Stimulated activated CD8-positive, alpha-beta memory T cell treated with anti-CD3 and anti-CD28 coated beads, Interleukin-4, amount 100 ng/mL, for 48 hours (primary cell): ENCODE measurements at places on chromosomes 13 and 19.
A peak's percentile ranks its signal among the peaks of the same experiment; 100 is the strongest.

GRCh38 chr13:77619655-77620054, 77.8 kb upstream of the SLAIN1 start:
- DNase-seq: no peak

DNA sequence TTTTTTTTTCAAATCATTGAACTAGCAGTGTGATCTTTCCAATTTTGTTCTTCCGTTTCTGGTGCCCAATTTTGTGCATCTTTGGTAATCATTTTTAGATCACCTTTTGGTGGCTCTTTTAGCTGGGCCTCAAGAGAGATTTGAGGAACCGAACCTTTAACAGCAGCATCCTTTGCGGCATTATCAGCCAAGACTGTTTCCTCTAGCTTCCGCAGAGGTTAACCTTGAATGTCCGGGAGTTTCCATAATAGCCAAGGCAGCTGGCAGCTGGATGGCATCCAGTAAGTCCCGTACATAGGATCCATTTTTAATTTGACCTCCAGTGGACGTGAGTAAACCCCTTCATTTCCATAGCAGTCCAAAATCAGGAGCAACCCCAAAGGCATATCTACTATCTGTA, 9.6 kb downstream of the IRGC start:
- no peak for DNase-seq

GRCh38 chr13:52161181-52161646, 1.8 kb upstream of the NEK3 start:
- DNase-seq: no peak

DNA sequence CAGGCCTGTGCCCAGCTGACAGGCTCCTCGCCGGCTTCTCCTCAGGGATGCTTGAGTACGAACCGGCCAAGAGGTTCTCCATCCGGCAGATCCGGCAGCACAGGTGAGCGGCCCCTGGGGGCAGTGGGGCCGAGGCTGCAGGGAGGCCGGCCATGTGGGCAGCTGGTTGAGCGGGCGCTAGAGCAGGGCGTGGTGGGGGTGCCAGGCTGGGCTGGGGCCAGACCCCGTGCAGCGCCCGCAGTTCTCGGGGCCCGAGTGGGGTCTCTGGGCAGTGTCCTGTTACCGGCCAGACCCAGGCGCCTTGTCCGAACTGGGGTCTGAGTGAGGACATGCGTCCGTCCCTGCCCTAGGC, 15.9 kb downstream of the CBARP start:
- no peak for DNase-seq

DNA sequence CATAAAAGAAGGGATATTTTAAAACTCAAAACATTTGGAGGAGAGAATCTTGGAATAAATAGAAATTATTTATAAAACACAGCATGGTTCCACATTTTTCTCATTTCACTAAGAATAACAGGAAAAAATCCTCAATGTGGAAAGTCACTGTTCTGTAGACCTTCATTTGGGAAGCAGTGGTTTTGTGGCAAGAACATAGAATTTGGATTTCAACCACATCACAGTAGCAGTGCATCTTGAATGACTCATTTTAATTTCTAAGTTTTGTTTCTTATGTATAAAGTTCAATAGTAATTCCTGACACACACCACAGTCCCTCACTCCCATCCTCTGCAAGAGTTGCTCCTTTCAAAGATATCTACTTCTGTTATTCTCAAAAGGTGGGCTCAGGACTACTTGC, 264.0 kb downstream of the ENOX1 start:
- DNase-seq: no peak

DNA sequence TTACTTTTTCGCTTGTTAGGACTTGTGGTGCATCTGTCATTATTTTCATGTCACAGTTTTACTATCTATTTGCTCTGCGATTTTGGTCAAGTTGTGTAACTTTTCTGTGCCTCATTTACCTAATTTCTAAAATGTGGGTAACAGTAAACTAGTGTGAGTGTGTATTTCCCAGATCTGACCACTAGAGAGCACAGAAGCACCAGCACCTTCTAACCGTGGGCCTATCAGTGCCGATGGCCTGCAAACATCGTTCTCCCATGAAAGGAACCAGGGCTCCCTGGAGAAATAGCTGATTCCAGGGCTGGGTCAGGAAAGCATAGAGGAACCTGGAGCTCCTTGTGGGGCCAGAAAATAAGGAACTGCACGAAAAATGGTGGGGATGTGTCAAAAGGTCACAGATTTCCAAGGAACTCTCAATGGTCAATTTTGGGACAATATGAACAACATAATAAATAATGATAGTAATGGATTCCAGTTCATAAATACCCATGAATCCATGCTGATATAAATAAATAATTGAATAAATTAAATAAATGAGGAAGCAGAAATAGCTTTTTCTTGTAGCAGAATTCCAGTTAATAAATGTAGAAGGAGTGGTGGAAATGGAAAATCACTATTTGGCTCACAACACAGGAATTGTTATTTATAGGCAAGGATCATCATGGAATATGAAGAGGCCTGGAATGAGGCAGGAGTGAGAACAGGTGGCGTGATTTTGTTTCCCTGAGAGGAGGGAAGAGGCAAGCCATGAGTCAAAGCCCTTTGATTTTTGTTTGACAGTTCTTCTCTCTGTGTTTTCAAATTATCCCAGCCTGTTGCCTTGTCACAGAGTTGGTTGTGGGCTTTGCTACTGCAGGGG, 31.1 kb downstream of the CEACAM8 start:
- DNase-seq: peak; percentile 30

DNA sequence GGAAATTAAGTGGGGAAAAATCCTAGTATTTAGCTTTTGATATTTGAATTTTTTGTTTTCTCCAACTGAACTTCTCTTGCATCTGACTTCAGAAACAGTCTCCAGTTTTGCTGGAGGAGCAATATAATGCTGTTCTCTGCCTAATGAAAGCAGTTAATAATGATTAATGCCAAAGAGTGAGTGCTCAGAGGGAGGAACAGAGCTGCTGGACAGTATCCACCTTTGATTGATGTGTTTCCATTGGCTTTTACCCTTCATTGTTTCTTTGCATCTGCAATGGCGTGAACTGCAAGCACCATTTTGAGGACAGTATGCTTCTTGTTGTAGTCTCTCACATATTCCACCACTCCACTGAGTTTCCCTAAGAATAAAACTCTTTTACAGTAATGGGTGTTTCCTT, 193.4 kb downstream of the ITGBL1 start:
- no peak for DNase-seq

GRCh38 chr13:99959540-99960230, 11.9 kb downstream of the ZIC5 start:
- no peak for DNase-seq

DNA sequence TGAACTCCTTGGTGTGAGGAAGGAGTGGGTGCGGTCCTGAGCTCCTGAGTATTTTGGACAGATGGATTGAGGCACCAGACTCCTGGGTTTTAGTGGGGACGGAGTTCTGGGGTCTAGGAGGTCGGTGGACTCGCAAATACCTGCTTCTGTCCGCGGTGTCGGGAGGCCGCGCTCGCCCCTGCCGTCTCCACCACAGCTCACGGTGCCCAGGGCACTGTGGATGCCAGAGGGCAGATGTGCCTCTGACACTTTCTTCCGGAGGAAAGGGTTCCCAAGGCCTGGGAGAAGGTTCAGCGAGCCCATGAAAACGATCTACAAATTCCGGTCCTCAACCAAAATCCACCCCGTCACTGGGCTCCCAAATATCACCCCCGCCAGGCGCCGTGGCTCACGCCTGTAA, 3.3 kb downstream of the TULP2 start:
- no peak for DNase-seq

DNA sequence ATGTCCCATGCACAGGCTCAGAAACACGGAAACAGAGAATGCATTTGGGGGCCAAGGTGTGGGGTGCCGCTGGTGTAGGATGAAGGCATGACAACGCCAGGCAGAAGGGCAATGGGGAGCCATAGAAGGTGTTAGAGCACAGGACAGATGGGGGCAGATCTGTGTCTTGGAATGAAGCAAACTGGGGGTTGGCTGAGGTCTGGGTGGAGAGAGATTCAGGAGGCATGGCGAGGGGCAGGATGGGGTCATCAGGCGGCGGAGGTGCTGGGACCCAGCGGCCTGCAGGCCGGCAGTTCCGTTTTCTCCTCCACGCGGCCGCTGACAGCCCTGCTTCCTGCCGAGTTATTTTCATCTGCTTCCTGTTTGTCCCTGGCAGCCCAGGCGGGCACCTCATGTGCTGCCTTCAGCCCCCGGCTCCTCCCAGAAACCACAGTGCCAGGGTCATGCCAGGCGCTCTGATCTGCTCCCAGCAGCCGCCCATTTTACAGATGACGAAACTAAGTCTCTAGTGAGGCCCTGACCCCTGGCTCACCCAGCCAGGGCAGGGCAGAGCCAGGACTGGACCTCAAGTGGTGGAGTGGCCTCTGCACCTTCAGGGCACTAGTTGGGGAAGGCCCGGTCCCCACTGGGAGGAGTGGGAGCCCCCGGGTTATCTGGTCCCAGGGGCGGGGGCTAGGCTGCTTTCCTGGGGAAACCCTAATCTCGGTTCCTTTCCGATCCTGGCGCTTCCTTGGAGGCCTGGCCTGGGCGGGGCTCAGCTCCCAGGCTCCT, 2.2 kb downstream of the ARHGAP45 start:
- peak; percentile 71 for DNase-seq

DNA sequence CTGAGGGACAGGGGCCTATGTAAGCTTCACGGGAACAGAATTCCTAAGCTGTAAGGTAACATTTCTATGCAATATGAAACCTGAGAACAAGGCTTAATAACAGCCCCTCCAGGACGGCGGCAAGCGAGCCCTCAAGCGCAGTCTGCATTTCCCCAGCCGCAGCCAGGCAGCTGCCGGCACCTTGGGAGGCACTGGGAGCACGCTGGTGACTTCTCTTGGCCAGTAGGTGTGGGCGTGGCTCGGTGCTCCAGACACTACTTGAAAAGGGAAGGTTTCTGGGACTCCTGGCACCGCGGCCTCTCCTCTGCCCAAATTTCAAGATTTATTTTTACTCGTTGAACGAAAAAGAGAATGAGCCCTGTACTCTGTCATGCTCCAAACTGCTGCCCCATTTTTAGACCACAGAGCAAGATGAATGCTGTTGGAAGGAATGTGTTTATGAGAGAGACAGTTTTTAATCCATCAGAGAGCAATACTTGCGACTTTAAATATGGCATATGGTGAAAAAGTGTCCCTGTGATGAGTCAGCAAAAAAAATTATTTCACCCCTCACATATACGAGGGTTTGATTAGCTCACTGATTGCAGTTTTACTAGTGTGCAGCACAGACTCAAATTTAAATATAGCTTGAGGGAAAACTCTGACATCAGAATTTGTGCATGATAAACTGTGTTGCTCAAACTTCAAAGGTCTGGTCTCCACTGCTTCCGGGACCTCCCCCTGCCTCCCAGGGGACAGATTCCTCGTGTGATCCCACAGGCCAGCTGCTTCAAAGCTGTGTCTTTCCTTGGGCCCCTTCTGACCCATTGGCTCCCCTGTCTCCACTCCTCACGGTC, 81.2 kb downstream of the COL4A2 start:
- DNase-seq: no peak

- DNase-seq: peak; percentile 34
Measured at GRCh38 chr19:11460207-11460606, 20.6 kb downstream of the ELAVL3 start.

DNA sequence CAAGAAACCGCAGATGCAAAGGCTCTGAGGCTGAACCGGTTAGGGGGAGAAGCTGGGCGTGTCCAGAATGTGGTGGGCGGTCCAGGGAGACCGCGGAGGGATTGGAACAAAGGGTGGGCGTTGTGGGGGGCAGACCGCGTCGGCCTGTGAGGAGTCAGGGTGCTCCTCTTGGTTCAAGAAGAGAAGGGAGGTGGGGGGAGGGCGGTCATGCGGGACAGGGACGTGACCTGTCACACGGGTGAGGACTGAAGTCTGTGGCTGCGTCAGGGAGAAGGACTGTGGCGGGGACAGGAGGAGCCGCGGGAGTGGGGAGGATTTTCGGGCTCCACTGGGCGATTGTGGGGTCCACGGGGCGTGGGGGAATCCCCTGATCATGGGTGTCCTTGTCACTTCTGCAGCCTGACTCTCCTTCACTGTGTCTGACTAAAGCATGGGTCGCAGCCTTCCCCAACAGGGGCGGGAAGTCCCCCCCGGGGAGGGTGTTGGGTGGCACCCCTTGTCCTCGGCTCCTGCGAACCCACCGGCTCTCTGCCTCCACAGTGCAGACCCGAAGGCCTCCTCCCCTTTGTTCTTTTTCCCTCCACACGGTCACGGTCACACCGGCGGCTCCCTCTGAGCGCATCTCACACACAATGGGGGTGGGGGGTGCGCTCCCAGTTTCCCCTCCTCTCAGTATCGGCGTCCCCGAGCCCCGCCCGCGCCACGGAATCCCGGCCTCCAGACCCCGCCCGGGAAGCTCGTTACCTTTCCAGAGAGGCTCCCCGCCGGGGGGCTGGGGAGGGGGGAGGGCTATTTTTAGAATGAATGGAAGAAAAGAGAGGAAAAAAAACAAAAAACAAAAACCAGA, 16.4 kb upstream of the KCNN1 start:
- DNase-seq: peak; percentile 50

- DNase-seq: peak; percentile 58
Measured at GRCh38 chr19:41957838-41958366, 1.2 kb downstream of the RABAC1 start.

DNA sequence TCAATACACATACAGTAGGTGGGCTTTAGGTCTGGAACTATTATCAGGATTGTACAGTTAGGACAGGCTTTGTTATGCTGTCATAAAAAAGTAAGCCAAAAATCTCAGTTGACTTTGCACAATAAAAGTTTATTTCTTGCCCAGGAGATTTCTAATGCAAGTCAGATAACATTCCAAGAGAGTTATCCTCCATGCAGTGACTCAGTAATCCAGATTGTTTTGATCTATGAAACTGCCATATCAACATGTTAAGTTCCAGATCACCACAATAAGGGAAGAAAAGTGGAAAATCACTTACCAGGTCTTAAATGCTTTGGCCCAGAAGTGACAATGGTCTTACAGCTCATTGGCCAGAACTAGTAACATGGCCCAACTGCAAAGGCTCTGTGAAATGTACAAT, 636.2 kb upstream of the KLF12 start:
- DNase-seq: no peak

DNA sequence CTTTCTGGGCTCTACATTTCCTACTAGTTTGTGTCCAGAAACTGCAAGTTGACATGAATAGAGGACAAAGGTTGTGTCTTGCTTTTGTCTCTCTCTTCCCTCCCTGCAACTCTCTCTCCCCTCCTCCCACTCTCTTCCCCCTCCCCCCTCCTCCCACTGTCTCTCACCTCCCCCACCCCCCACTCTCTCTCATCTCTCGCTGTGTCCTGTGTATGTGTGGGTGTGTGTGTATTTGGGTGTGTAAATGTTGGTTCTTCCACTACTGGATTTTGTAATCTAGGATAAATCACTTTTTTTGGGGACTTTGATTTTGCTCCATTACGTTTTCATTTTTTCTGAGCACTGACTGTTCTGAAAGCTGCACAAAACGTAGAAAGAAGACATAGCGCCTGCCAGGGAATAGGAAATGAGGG, 48.4 kb downstream of the AKAP11 start:
- no peak for DNase-seq

GRCh38 chr19:30084390-30084819, 142.4 kb downstream of the URI1 start:
- DNase-seq: no peak

DNA sequence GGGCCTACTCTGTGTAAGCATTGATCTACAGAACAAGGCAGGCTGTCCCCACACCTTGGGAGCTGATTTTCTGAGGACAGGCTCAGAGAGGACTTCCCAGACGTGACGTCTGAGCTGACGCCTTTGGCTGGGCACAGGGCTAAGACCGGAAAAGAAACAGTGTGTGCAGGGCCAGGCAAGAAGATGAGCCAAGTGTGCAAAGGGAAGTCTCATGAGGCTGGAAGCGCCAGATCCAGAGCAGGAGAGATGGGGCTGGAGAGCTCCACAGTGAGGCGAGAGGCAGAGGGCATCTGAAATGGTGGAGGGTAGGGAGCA, 12.7 kb downstream of the IGLON5 start:
- DNase-seq: no peak
